ENCODE measurements at places on chromosomes 3 and 15.

GRCh38 chr3:73148206-73148605, 86.7 kb downstream of the EBLN2 start:
- DNase-seq, result no peak

DNA sequence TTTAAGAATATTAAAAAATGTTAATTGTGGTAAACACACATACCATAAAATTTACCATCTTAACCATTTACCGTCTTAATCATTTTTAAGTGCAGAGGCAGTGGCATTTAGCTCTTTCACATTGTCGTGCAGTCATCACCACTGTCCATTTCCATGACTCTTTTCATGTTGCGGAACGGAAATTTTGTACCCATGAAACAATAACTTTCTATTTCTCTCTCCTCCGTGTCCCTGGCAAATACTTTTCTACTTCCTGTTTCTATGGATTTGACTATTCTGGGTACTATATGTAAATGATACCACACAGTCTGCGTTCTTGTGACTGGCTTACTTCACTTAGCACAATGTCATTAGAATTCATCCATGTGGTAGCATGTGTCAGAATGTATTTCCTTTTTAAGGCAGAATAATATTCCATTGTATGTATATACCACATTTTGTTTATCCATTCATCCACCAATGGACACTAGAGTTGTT, 27.9 kb downstream of the AKAP13 start:
- no peak for DNase-seq

DNA sequence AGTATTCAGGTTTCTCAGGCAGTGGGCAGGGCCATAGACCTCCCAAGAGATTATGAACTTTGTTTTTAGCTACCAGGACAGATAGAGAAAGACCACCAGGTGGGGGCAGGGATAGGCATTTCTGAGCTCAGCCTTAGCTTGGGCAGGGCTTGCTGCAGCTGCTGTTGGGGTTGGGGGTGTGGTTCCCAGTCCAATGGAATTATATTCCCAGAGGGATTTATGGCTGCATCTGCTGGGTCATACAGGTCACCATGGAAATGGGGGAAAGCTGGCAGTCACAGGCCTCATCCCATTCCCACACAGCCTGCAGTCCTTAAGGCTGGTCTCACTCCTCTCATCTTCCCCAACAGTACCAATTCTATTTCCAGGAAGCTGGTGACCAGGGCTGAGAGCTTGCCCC, 144.6 kb upstream of the ZPLD1 start:
- no peak for DNase-seq

DNA sequence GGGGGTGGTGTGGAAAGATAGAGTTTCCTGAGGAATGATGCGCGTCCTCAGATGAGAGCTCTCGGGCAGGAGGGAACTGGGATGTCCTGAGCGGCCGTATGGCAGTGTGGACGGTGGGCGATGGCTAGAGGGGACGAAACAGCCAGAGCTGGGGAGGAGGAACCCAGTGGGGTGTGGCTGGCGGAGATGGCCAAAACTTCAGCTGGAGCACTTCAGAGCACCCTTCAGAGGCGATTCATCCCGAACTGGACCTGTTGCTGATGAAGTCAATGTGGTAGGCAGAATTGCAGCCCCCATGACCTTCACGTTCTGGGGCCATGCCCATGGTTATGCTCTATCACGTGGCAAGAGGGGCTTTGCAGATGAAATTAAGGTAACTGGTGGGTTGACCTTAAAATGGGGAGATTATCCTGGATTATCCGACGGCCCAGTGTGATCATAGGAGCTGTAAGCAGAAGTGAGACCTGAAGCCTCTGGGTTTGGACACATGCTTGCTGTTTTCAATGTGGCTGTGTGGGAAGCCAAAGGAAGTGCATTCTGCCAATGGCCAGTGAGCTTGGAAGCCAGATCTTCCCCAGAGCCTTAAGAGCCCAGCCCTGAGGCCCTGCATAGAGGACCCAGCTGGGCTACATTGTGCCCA, 52.3 kb downstream of the ATP1B3 start:
- DNase-seq, result no peak

DNA sequence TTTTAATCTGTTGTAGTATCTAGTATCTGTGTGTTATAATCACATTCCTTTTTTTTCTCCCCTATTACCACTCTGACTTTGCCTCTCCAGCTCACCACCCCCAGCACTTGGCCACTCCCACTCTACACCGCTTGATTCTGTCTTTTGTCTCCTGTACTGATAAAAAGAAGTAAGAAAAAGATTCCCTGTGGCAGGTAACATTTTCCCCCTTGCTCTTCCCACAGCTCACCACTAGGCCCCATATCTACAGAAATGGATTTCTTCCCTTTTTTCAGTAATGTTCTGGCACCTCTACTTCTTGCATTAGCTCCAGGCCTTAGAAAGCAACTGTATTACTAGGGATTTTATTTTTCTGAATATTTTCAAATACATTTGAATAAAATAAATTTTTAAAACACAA, 25.6 kb downstream of the KCNH8 start:
- no peak for DNase-seq

GRCh38 chr15:91904942-91905341, 51.4 kb downstream of the SLCO3A1 start:
- no peak for DNase-seq

DNA sequence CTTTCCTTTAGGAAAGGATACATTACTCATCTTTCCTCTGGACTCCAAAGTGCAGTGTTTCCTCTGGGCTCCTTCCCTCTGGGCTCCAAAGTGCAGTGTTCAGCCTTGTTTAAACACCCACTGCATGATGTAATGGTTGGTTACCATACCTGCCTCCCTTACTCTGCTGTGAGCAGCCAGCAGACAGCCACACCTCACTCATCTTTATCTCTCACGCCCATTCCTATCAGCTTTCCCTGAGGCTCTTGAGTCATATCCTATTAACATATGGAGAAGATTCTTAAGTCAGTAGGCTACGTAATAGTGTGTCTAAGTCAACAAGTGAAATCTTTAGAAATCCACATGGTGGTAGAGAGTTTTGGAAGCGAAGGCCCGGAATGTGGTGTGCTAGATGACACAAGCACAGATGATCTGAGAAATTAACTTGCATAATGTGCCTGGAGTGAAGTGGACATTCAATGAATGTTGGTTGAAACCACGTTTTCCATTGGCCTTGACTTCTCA, 97.2 kb upstream of the CTNNB1 start:
- DNase-seq, result no peak

DNA sequence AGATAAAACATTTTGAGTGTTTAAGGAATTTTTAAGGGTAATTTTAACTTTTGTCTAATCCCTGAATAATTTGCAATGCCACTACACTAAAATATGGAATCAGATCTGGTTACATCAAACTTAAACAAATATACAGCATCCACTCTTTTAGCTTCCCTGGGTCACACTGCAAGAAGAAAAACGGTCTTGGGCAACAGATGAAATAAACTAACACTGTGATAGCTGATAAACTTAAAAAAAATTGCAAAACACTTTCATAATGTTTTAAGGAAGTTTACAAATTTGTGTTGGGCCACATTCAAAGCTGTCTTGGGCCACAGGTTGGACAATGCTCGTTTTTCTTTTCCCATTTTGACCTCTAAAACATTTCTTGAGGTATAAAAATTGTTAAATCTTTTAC, 34.3 kb downstream of the CCDC66 start:
- no peak for DNase-seq

DNA sequence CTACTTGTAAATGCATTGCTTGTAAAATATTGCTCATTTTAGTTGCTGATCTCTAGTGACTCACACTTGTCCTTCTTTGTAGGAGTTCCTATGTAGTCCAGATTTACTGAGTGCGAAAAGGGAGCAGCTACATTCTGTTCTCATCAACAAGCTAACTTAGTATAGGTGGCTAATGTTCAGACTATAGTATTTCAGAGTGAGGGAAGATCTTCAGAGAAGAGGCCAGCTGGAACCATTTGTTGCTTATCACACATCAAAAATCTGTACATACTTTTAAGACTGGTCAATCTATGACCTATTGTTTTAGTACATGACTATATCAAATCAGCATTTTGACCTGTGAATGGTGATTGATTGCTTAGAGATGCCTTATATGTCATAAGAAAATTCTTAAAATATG, 71.3 kb upstream of the THSD4 start:
- no peak for DNase-seq

- no peak for DNase-seq
These were observed 514.7 kb upstream of the SGO1 start for GRCh38 chr3:20700714-20701113.

GRCh38 chr15:76577879-76578512, 241.4 kb downstream of the ISL2 start:
- DNase-seq, result no peak

DNA sequence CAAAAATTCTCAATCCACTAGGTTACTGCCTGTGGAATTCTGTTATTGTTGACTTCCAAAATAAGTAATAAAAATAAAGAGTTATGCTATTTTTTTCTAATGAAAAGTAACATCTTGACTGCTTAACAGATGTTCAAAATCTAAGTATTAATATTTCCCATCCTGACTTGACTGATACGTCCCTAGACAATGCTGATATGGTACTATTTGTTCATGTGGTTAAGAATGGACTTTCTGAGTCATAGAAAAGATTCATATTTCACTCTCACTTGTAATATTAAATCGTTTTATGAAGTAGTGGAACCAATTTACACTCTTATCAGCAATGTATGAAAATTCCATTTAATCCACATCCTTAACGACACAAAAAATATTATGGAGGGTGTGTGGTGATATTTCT, 104.8 kb upstream of the PLSCR5 start:
- no peak for DNase-seq

DNA sequence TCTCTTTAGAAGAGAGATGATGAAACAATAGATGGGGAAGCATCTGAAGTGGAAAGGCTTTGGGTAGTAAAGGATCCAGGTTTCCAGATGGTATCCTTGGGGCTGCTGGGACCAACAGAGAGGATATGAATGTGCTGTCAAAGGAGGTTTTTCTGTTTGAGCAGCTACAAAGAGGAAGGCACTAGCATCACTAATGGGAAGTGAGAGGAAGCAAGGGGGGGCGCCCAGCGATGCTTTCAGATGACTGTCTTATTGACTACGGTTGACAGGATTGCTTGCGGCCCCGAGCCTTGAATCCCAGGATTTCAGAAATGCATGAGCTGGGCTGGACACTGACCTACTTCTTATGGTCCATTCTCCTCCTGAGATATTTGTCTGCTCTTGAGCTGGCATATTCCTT, 103.8 kb upstream of the GALNT15 start:
- DNase-seq, result no peak

GRCh38 chr15:66841953-66842681, 140.1 kb downstream of the SMAD6 start:
- no peak for DNase-seq

DNA sequence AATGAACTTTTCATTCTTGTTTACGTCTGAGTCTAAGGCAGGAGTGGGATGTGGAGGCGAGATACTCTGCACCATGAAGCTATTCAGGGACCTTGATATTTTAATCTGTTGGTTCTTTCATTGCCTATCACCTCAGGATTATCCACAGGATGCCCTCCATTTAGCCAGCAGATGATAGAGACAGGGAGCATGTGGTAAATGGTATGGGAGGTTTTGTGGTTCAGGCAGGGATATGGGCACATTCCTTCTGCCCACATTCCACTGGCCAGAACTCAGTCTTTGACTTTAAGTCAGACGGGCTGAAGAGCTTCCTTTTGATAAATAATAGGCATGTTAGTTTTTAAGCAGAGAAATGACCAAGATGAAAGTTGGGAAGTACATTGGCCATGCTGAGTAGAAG, 548.0 kb upstream of the CCDC54 start:
- no peak for DNase-seq

DNA sequence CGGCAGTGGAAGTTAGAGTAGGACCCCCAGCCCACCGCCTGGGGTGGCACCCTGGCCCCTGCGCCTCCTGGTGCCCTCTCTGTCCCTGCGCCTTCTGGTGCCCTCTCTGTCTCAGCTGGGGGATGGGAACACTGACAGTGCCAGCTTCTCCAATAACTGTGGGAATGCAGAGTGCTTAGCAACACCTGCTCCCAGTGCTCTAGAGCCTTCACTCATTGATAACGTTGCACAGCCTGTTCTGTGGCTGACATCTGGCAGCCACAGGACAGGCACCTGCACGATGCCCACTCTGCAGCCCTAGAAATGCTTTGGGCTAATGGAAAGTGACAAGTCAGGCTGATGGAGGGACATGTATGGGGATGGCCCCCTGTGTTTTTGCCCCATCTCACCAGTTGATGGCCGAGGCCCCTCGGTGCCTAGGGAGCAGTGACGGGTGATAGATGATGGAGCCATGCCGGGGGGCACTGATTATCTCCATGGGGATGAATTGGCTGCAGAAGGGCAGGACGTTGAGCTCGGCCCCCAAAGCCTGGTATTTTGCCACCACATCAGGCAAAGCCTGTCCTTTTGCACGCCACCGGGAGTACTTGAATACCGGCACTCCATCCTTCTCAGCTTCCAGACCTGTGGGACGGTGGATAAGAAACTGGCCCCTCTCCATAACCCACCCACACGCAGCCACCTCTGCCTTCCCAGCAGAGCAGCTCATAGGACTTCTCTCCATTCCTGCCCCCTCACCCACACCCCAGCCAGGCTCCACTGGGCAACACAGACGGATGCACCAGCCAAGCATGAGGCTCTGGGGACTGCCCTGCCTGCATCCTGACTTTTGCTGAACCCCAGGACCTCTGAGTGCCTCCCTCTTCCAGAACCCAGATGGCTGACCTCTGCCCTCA, 22.1 kb downstream of the ALDH1L1 start:
- no peak for DNase-seq

DNA sequence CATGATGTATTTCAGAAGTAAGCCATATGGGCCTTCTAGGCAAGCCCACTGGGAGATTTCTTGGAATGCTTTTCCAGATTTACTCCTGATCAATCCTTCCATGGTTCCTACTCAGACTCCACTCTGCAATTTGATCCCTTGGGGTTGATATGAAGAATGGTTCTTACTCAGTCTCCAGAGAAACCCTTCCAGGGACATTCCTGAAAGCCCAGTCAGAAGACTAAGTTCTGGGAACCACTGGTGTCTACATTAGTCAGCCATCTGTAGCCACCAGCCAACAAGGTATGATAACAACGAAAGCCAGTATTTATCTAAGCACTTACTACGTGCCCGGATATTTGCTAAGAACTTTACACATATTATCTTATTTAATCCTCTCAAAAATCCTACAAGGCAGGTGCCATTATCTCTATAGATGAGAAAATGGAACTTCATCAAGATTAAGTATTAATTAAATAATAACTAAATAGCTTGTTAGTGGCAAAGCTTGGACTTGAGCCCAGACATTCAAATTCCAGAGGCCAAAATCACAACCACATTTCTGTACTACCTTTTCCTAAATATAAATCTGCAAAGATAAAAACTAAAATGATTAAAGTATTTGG, 32.7 kb downstream of the ZNF385D start:
- no peak for DNase-seq

- no peak for DNase-seq
These were observed 1.7 kb downstream of the PRTG start for GRCh38 chr15:55740981-55741832.

GRCh38 chr3:172673210-172673679, 37.6 kb downstream of the NCEH1 start:
- peak; percentile 32 for DNase-seq

- no peak for DNase-seq
These were observed 1.8 kb downstream of the MANF start for GRCh38 chr3:51386852-51387229.

- DNase-seq, result no peak
These were observed 57.6 kb upstream of the SLCO2A1 start for GRCh38 chr3:134087060-134087974.

GRCh38 chr3:180835501-180835900, 77.0 kb upstream of the FXR1 start:
- DNase-seq, result no peak

Measured in NCI-H1048 (cell line).